ENCODE measurements at places on chromosomes 6 and 20.

DNA sequence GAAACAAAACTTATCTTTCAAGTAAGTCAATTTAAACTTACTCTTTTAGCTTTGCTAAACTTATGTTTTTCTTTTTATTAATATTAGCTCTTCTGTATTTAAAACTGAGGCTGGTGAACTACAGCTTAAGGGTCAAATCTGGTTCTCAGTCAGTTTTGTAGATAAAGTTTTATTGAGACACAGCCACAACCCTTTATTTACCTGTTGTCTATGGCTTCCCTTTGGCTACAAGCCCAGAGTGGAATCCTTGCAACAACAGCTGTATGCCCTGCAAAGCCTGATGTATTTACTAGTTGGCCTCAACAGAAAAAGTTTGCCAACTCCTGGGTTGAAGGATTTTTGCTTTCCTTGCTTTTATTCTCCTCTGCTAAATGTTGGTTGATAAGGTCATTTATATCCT lies 491.4 kb upstream of the RNF217 start:
- DNase-seq: no peak

- DNase-seq: no peak
Observed at GRCh38 chr6:137452333-137452894, 41.8 kb downstream of the OLIG3 start.

GRCh38 chr6:167341038-167341583 lies 16.2 kb downstream of the TTLL2 start:
- DNase-seq: no peak

DNA sequence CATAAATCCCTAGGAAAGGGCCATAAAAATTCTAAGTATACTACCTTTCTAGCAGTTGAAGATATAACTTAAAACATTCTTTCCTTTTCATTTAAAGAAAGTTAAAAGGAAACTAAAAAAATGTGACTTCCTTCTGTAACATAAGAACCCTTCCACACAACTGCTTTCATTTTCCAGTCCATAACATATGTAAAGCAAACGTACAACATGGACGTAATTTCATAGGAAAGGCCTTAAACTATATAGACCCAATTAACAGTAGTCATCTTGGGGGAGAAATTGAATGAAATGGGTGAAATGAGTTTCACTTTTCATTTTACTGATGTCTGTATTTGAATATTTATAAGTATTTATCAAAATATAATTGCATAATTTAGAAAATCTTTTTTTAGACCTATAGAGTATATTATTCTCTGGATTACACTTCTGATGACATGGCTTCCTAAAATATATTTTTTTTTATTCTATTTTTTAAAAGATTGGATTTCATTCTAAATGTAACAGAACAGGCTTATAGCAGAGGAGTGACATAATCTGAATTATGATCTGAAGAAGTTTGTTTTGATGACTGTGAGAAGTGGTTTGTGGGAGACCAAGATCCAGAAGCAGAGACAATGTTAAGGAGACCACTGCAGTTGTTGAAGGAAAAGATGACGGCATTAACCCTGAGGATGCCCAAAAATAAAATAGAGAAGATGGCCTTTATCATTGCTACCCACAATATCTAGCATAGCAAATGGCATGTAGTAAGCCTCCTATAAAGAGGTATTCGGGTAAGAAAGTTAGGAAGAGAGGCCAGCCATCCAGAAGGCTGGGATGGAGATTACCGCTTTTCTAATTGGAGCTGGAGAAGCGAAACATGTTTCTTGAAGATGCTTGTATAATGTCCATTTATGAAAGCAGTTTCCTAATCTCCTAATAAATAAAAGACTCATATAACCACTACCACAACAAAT lies 260.4 kb downstream of the PTPRK start:
- peak; percentile 2 for DNase-seq

DNA sequence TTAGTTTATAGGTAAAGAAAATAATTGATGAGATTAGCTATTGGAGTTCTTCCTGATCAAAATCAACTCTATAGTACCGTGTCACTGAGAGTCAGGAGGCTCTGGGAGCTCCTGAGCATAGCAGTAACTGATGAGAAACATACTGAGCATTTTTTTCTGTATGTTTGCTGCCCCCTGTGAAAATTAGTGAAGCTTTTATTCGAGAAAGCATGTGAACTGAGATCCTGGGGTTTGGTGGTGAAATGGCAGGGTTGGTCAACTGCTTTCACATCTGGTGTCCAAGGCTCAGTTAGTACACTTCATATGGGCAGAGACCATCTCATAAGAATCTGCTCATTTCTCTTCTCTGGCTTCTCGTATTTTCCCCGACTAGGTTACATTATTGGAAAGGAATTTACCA lies 4.1 kb upstream of the ABT1 start:
- no peak for DNase-seq

DNA sequence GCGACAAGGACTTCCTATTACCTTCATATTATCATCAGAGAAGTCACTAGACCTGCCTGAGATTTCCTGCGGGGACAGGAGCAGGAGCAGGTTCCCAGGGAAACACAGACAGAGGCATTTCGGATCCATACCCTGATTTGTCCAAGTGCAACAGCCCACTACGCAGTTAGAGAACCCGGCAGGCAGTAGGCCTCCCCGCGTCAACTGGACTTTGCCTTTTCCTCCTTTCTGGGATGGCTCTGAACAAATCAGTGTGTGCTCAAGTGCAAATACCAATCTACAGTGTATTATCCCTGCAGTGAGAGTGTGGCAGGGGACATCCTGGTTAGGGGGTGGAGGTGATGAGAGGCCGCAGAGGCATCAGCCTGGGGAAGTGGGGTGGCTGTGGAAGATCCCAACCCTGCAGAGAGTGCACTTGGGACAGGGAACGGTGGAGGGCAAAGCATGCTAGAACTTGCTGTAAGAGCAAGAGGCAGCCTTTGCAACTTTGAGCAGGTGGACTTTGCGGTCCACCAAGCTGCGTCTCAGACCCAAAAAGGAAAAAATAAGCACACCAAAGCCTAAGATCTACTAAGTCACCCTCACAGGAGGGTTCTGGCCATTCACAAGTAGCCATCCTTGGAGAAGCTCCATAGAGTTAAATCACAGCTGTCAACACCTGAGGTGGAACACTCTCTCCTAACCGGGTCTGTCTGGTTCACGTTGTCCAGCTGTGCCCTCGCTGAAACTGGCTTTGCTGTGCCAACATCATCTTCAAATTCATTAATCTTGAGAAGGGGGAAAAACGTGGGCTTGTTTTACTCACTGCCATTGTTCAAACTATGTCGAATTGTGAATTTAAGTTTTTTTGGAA lies 159.1 kb downstream of the ZDHHC14 start:
- DNase-seq: no peak

GRCh38 chr6:12555267-12555666 lies 161.3 kb upstream of the PHACTR1 start:
- DNase-seq: no peak

GRCh38 chr6:159398633-159399032 lies 229.4 kb downstream of the FNDC1 start:
- no peak for DNase-seq
